ENCODE measurements at places on chromosomes 16 and 17.

- DNase-seq: no peak
These were observed 4.4 kb downstream of the SHBG start for GRCh38 chr17:7634384-7634783.

GRCh38 chr17:42782166-42783061 is 2.0 kb downstream of the WNK4 start:
- DNase-seq: no peak

DNA sequence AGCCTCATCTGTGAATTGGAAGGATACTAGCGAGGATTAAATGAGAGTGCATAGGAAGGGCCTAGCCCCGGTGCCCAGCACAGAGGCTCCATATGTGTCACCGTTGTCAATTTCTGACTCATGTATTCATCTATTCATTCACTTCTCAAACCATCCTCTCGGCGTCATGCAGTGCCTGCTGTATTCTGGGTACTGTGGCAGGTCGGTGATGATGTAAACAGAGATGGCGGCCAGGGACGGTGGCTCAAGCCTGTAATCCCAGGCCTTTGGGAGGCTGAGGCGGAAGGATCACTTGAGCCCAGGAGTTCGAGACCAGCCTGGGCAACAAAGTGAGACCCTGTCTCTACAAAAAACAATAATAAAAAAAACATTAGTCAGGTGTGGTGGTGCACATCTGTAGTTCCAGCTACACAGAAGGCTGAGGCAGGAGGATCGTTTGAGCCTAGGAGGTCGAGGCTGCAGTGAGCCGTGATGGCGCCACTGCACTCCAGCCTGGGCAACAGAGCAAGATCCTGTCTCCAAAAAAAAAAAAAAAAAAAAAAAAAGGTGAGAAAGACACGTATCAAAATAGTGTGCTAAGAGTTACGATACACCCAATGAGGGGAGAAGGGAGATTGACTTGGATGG is 4.3 kb upstream of the PPP1R1B start:
- DNase-seq: peak; percentile 61

GRCh38 chr17:70390049-70390448 is 220.7 kb downstream of the KCNJ2 start:
- no peak for DNase-seq

GRCh38 chr16:89845417-89845816 is 17.1 kb downstream of the SPIRE2 start:
- DNase-seq: no peak

DNA sequence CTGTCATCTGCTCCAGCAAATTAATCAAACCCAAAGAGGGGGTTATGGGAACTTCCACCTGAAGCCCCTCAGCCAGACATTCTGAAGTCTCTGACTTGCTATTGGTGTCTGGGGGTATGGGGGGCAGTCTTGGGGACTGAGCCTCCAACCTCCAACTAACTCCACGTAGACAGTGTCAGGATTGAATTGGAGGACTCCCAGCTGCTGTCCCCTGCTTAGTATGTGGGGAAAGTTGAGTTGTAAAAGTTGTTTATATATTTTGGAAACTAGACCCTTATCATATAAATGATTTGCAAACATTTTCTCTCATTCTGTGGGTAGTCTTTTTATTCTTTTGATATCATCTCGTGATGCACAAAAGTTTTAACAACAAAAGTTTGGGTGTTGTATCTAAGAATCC is 689.2 kb downstream of the WWOX start:
- no peak for DNase-seq

GRCh38 chr16:19463468-19464315 is 46.0 kb downstream of the TMC5 start:
- DNase-seq: no peak

- DNase-seq: no peak
These were observed 39.3 kb upstream of the SLC38A10 start for GRCh38 chr17:81334391-81334901.

DNA sequence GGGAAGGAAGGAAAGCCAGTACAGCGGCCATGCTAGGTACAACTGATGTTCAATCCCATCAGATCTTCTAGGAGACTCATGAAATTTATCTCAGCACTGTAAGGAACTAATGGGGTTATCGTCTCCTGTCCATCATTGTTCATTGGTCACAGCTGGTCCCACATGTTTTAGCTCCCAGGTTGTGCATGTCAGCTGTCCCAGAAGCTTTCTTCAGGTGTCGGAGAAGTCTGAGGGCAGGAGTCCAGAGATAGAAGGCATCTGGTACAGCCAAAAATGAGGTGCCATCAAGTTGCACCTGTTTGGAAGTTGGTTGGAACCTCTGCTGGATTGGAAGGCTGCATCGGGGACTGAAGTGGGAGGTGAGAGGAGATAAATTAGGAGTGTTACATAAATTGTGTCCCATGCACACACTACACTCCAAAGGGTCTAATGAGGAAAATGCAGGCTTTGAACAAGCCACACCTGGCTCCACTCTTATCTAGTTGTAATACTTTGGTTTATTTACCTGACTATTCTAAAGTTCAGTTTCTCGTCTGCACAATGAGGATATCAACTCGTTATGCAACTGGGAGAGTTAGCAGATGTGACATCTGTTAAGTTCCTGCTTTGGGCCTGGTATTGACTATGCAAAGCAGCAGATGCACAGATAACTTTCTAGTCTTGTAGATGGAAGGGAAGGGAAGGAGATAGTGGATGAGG is 62.9 kb downstream of the MAP2K6 start:
- DNase-seq: no peak

DNA sequence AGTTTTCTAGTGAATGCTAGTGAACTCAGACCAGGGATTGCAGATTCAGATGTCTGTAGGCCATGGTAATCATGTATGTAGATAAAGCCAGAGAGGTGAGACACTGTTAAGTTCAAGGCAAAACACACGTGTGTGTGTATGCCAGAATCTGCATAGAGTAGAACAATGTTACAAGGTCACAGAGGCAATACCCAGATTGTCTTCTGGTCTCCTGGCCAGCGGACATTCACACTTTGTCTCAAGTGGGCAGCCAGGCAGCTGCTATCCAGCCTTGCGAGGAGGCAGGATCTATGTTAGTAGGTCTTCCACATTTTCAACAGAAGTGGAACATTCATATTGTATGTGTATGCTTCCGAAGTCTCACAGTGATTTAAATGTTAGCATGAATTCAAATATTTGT is 244.4 kb downstream of the FTO start:
- no peak for DNase-seq

- DNase-seq: no peak
These were observed 53.8 kb downstream of the MYO18A start for GRCh38 chr17:29126268-29126930.

GRCh38 chr16:4979736-4980660 is 21.9 kb downstream of the SEC14L5 start:
- no peak for DNase-seq

DNA sequence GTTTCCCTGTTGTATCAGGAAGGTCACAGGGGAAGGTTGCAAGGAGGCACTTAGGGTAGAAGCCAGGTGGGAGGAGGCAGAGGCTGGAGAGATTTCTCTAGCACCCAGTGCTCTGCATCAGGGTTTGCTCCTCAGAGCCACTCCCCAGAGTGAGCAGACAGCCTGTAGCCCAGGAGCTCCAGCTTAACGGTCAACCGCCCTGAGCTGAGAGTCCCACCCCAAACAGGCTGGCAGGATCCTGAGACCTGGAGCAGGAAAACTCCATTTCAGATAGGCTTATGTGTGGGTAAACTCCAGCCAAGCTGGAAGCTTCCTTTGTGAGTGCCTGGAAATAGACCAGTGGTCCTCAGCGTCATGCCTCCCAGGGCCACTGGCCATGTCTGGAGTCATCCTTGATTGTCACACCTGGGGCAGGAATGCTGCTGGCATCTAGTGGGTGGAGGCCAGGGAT is 37.9 kb downstream of the MPRIP start:
- DNase-seq: no peak

DNA sequence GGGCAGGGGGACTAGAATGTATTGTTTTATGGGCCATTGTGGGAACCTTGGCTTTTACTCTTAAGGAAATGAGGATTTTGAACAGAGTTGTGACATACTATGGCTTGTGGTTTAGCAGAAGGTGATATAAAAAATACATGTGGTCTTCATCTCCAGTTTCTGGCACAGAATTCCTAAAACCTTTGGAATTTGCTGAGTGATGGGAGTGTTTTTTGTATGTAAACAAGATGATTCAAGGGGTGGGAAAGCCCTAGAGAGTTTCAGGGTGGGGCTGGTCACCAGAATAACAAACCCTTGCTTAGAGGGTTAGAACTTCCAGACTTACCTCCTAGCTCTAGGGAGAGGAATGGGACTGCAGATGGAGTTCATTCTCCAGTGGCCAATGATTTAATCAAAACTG is 316.1 kb downstream of the PHKB start:
- no peak for DNase-seq

- DNase-seq: no peak
These were observed 3.3 kb downstream of the TPSD1 start for GRCh38 chr16:1258906-1259759.

DNA sequence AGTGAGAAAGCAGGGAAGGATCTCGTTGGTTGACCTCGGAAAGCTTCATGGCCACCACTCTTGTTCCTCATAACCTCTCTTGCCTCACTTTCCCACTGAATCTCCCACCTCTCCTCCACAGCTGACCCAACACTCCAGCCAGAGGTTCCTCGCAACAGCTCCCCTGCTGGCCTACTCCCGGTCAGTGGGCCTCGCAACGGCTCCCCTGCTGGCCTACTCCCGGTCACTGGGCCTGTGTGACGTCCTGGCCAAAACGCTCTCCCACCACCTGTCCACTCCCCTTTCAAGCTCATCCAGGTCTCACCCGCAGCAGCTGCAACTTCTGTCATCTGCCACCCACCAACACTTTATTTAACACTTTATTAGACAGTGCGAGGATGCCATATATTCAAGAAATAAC is 149.1 kb downstream of the VPS53 start:
- DNase-seq: no peak

- peak; percentile 56 for DNase-seq
These were observed at the start of gene TBKBP1 for GRCh38 chr17:47693731-47694580. TSS of gene TBKBP1 (plus strand) at chr17:47694161. CDS start at chr17:47696113, 1,952 bp downstream.

DNA sequence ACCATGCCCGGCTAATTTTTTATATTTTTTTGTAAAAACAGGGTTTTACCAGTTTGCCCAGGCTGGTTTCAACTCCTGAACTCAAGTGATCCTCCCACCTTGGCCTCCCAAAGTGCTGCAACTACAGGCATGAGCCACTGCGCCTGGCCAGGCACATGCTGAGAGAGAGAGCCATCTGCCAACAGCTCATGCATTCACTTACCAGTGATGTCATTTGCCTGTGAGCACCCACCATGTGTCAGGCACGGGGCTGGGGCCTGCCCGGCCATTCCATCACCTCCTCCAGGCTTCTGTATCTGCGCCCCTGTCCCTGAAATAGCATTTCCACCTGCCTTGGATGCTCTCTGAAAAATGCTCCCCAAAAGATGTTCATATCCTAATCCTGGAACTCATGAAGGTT is 43.6 kb upstream of the PEMT start:
- DNase-seq: no peak

DNA sequence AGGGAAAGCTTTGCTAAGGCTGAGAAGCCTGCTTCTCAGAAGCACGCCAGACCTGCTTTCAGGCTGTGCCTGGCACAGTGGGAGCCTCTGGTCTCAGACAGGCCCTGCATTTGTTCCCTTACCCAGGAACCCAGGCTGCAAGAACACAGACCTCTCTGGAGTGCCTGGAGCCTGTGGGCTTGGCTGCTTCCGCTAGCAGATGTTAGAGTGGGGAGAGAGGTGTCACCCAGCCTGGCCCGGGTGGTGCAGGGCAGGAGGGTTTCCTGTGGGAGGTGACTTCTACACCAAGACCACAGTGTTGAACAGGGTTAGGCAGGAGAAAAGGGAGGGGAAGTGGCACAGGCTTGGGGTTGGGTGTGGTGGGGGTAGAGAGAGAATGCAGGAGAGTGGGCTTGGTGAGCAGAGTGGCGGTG is 35.8 kb upstream of the ADGRG1 start:
- DNase-seq: peak; percentile 62

GRCh38 chr17:31443386-31443785 is 51.9 kb downstream of the RAB11FIP4 start:
- DNase-seq: no peak

GRCh38 chr17:4161192-4161966 is 18.4 kb downstream of the CYB5D2 start:
- no peak for DNase-seq

GRCh38 chr17:50424246-50424995 is 1.6 kb upstream of the ACSF2 start:
- no peak for DNase-seq

- no peak for DNase-seq
These were observed 22.2 kb downstream of the WSCD1 start for GRCh38 chr17:6092182-6092902.

- peak; percentile 33 for DNase-seq
These were observed 806 bp upstream of the CYB561 start for GRCh38 chr17:63446753-63447470.

GRCh38 chr17:18377437-18378204 is at the start of gene EVPLL:
TSS of gene EVPLL (plus strand) at chr17:18377778. CDS start at chr17:18380938, 3,160 bp downstream.
- peak; percentile 3 for DNase-seq

- no peak for DNase-seq
These were observed 2.6 kb upstream of the EXOSC6 start for GRCh38 chr16:70254180-70254964.

DNA sequence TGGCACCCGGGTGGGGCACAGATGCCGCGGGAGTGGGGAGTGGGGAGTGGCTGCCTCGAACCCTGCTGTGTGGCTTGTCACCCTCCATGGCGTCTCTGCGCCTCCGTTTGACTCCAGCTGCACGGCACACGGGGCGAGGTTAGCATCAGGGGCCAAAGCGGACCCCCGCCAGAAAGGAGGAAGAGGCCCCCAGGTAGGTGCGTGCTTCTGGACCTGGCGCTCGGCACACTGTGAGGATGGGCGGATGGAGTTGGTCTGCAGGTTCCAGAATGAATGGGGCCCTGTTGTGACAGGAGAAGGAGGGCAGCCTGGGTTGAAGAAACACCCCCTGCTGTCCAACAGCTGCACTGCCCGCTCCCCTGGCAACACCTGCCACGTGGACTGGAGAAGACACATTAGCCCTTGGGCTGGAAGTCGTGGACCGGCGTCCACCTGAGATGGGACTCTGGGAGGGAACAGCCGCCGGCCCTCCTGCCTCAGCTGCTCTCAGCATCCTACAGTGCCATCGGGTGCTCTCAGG is 9.4 kb upstream of the FASN start:
- DNase-seq: no peak

- peak; percentile 90 for DNase-seq
These were observed 85.0 kb upstream of the MED9 start for GRCh38 chr17:17391668-17392370.
